Activated naive CD4-positive, alpha-beta T cell treated with anti-CD3 and anti-CD28 coated beads, Interleukin-2, amount 50 U/mL, for 72 hours (primary cell): ENCODE measurements at places on chromosomes 1 and 21. TPM values are rescaled to one million over a fixed set of nuclear protein-coding genes. Genes with fewer than 3 reads are reported as not detected.

GRCh38 chr1:224168859-224169380, 14.1 kb upstream of the DEGS1 start:
- DNase-seq: no peak

- no peak for DNase-seq
Measured at GRCh38 chr1:82181846-82182245, 381.1 kb downstream of the ADGRL2 start.

GRCh38 chr21:44062380-44062779, 44.8 kb upstream of the PWP2 start:
- DNase-seq: no peak

DNA sequence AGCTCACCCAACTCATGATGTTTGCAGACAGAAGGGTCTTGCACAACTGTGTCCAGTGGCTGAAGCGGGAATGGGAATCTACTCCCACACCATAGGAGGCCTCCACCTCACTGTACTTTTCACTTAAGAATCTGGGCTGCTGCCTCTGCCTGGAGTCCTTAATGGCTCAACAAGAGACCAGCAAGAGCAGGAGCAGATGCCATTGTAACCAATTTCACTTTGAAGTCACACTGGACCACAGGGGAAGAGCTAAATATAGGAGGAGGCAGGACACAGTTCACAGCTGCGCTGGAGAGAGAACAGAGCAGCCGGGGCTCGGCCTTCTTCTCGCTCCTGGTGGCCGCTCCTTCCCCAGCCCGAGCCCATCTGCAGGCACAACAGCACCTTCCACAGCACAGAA, 120.4 kb downstream of the SIPA1L2 start:
- DNase-seq: no peak

- DNase-seq: no peak
Measured at GRCh38 chr1:50278410-50278809, 144.8 kb downstream of the DMRTA2 start.

DNA sequence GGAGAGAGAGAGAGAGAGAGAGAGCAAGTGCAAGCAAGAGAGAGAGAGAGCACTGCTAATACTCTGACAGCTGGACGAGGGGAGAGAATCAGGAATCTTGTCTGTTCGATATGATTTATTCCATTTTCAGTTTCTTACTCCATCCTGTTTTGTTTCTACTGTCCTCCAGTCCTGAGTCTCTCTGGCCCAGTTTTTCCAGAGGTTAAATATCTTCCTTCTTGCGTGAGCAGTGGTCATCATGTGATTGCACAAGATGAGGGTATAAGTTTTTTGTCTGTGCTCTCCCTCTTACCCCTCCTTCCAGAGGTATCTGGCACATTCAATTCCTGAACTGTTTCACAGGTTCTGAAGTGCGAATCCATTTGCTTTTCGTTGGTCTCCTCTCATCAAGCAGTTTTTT, 16.8 kb downstream of the UBE2U start:
- DNase-seq: no peak

DNA sequence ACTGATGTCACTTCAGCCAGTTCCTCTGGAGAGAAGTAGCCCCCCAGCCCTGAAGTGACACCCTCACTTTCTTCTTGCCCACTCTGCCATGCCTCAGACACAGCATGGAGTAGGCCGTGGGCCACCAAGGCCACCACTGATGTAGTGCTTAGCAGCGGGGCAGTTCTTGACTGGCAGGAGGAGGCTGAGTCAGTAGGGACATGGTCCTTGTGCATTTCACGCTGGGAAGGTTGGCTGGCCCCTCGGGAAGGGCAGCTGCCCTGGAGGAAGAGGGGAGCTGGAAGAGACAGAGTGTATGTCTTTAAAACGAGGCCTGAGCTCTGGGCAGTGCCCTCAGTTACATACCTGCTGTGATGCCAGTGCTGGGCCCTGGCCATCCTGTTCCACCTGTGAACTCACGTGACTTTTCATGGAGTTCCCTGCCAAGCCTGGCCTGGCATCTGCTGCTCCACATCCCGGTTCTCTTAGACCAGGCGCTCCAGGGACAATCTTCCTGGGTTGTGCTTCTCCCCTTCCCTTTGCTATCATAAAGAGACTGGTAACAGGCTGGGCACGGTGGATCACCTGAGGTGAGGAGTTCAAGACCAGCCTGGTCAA, 158.6 kb upstream of the TMEM51 start:
- no peak for DNase-seq

DNA sequence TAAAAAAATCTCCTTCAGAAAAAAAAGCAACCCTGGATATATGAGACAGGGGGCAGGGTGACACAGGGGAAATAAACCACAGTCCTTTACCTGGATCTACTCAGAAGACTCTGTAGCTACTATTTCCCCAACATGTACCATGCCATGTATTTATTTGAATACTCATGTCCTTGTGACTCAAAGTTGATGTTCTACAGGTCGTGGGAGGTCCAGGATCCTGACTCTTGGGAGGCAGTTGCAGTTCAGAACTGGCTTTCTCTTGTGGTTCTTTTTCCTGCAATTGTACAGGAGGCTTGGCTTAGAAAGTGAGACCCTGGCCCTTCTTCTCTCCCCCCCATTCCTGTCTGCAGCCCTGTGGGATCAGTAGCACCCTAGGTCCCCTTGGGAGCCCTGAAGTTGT, 5.8 kb upstream of the IL24 start:
- no peak for DNase-seq

DNA sequence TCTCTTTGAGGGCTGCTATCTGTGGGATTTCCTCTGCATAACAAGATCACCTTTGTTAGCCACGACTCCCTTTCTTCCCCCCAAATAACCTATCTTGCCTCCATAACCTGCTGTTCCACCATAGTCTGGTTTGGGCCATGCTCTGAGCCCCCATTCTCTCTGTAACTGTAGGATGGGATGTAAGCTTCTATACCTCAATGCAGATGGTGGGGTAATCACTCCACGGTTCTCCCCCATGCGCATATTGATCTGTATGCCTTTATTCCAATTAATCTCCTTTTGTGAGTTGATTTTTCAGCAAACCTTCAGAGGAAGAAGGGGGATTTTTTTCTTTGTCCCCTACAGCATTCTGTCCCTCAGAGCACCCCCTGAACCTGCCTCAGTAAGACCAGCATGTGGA, 170.1 kb upstream of the IRF2BP2 start:
- no peak for DNase-seq

GRCh38 chr1:27015260-27015659, 2.6 kb upstream of the TENT5B start:
- no peak for DNase-seq

DNA sequence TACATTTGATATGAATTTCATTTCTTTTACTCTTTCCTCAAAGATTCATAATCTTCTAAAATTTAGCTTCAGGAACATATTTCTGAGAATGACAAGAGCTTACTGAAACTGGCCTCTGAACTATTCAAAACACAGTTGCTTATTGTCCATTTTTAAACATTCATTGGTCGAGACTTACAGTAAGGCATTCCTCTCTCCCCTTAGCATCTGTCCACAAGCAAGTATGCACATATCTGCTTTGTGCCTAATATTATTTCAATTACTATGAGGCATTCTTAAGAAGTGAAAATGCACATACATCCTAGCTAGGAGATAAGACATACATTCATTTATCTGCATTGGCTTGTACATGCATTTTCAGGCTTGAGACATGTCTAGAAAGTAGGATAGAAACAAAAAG, 488.7 kb downstream of the PTBP2 start:
- DNase-seq: no peak

DNA sequence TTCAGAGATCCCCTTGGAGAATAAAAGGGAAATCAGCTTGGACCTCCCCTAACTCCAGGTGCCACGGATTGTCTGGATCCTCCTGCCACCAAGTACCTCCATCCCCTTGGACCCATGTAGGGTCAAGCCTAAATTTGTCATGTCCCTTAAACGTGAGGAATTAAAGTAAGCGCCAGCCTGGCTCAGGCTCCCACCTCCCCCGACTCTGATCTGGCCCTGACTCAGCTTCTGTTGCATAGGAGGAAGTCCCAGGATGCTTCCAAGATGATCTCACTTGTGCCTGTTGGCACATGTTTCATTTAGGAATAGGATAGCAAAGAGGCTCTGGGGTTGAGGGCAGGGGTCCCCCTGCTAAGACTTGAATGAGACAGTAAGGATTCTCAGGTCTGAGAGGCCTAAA, 231.9 kb upstream of the JUN start:
- no peak for DNase-seq

- no peak for DNase-seq
Measured at GRCh38 chr1:111776861-111777260, 21.2 kb downstream of the DDX20 start.

DNA sequence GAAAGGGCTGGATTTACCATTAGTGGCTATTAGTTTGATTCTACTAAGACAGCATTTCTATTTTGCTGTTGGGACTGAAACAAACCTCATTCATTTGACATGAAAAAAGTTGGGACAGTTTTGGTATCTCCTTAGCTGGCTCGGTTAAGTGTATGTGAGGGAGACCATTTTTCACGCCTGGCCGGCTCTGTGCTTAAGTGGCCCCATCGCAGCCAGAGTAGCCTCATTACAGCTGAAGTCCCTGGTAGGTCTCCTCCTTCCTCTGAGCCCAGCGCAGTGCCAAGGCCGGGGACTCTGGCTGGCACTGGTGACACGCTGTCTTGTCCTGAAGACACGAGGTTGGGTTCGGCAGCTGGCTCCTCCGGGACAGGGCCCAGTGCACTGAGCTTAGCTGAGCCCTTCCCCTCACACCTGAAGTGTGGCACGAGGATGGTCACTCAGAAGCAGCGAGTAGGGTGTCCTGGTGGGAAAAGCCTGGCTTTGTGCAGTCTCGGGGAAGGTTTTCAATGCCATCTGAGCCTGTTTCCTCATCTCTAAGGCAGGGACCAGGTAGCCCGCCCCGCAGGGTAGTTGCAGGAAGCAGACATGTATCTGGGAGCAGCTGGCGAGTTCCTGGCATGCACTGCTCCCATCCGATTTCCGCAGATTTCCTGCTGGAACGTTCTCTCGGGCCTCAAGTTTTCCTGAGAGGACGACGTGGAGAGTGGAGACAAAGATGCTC, 196.5 kb downstream of the DYRK1A start:
- peak; percentile 13 for DNase-seq

DNA sequence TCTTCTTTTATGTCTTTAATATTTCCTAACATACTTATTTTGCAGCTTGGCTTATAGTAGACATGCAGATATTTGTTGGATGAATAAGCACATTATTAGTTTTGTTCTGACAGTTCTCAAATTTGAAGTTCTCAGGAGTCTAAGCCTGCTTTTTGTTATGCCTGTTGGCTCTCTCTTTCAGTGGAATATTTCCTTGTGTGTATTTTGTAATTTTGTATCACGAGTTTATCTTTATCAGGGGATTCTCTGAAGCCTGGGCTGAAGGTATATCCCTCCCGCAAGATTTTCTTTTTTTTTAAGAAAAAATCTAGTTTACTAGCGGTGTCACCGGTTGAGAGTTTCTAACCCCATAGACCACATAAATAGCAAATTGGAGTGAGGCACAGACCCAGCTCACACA, 105.9 kb downstream of the RGL1 start:
- DNase-seq: no peak

DNA sequence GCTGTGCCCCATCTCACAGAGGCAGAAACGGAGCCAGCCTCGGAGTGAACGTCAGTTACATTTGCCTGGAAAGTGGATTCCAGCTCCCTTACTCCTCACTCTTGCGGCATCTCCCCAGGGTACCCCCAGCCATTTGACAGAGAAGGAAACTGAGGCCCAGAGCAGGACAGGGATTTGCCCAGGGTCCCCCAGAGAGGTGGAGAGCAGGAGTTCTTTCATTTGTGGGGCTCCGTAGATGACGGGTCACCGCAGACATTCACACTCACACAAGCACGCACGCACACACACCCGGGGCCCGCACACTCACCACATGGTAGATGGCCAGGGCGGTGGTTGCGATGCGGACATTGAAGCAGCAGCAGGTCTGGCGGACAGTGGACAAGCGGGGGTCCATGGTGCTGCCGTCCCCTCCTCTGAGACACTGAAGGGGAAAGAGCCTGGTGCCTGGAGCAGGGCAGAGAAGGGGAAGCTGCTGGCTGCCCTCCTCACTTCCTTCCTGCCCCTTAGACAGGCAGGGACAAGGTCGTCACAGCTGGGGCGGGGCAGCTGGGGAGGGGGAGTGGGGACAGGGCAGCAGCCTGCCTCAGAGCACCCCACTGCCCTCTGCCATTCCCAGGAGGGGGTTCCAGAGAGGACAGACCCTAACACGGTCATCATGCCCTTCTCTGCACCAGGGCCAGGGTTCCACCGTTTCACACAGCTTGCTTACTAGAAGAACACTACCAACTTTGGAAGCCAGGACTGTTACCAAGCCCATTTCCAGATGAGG, at the start of gene LAPTM5:
Gene LAPTM5 (minus strand): TSS at position 423 of the 769 bp plus-strand sequence. CDS start 29 bp downstream, at position 394.
- peak; percentile 72 for DNase-seq

DNA sequence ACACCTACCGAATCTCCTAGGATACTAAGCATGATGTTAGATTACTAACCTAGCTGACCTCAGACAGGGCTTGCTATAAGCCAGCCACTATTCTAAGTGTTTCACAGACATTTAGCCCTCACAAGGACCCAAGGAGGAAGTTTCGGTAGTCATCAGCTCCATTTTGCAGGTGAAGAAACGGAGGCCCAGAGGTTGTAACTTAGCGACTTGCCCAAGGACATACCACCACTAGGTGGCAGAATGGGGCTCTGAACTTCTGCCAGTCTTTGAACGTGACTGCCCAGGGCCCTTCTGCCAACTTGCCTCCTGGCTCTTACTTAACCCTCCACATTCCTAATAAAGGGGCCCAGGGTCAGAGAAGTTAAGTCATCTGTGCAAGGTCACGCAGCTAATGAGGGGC, 283.5 kb downstream of the C1orf94 start:
- peak; percentile 66 for DNase-seq

PRAMEF26 gene
- not detected for total RNA-seq

LSM10 gene
- 34.3 TPM for total RNA-seq

RNU1-2 gene
- total RNA-seq: 1,082 TPM

NEXN gene
- total RNA-seq: 1.6 TPM

TM2D1 gene
- 39.2 TPM for total RNA-seq

SLC9C2 gene
- total RNA-seq: not detected

OR2T6 gene
- total RNA-seq: not detected

RNU1-4 gene
- 1,722 TPM for total RNA-seq

SOD1 gene
- 270 TPM for total RNA-seq

IGFN1 gene
- not detected for total RNA-seq
